Activated CD8-positive, alpha-beta memory T cell treated with anti-CD3 and anti-CD28 coated beads for 48 hours (primary cell): ENCODE measurements at places on chromosomes 3 and 15.

GRCh38 chr3:169026543-169027182 lies 636.8 kb downstream of the MECOM start:
- no peak for DNase-seq

- no peak for DNase-seq
Observed at GRCh38 chr15:74259292-74259648, 23.1 kb downstream of the CCDC33 start.

DNA sequence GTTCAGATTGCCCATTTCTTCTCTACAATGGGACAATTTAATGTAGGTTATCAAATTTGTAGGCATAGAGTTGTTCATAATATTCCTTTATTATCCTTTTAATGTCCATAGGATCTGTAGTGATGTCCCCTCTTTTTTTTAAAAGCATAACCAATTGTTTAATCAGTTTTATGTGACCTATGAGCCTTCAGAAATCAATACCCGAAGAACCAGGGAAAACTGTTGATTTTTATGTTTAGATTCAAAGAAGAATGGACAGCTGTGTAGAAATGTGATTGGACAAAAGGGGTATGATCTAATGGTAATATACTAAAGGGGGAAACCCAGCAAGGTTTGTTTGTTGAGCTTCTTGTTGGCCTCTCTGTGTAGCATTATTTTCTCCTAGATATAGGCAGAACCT lies 39.5 kb downstream of the SUSD5 start:
- no peak for DNase-seq

- DNase-seq, result no peak
Observed at GRCh38 chr3:103977417-103977816, 1389.3 kb upstream of the ALCAM start.

DNA sequence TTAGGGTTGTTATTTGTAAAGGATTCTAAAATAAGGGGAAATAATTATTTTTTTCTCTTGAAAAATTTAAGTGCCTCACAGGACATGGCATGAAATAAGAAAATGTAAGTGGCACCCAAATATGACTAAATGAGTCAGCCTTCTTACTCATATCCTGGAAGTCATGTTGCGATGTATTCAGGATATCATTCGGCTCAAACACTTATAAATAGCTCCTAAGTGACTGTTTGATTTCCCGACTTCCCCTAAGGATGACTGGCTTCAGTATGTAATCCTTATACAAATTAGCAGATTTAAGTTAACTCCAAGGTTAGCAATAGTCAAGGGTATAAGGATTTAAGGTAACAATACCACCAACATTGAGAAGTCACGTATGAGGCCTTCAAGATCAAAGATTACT lies 57.3 kb upstream of the OSTN start:
- no peak for DNase-seq

GRCh38 chr15:34951993-34952392 lies 17.5 kb downstream of the AQR start:
- DNase-seq, result no peak

- DNase-seq, result no peak
Observed at GRCh38 chr15:98996624-98997023, 11.0 kb downstream of the PGPEP1L start.

- no peak for DNase-seq
Observed at GRCh38 chr3:125221831-125222230, 9.3 kb upstream of the SLC12A8 start.

DNA sequence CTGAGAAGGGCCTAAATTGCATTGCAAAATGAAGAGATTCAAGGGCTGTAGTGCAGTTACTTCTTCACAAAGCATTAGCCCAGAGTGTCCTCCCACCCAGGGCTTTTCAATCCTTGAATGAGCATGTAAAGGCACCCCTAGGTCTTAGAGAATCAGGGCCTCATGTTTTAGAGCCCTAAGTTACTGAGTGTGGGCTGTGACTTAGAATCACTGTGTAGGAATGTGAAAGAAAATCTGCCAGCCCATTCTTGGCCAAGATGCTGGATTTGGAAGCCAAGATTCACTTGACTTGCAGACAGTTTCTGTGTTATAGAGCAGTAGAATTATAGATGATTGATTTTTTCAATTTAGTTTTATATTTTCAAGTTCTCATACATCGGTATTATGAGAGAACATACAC lies 153.2 kb downstream of the MYRIP start:
- no peak for DNase-seq

DNA sequence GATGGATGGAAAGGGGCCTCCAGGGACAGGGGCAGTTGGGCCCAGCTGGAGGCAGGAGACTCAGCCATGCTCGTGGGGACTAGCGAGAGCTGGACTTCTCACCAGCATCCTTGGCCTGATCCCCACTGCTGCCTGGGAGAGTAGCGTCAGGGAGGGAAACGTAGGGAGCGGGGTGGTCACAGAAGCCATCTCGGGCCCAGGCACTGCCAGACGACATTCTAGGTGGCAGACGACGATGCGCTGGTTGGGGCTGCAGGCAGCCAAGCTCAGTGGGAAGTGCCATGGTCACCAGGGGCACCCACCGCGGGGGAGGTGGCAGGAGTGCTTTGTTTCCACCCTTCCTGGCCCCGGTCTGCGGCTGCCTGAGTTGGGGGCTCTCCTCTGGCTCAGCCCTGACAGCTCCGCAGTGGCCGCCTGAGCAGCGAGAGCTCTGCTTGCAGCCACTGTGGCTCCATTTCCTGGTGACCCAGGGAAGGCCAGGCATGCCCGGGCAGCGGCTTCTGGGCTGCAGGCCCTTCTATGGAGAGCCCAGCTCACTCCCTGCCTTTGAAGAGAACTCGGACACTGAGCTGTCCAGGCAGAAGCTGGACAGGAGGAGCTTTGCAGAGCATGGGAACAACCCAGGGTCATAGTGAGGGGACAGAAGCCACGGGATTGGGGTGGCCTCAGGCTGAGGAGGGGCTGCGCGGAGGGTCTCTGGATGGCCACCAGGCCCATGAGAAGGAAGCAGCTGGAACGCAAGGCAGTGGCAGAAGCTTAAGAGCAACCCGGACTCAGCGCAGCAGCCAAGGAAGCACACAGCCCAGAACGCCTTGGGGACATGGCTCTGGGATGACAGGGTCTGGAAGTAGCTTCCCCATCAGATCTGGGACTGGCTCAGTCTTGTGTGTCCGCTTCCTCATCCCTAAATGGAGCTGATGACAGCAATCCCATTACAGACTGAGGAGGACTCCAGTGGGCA lies 30.8 kb downstream of the KLHL25 start:
- no peak for DNase-seq

- no peak for DNase-seq
Observed at GRCh38 chr3:150312018-150312657, 96.0 kb upstream of the TSC22D2 start.

- DNase-seq, result no peak
Observed at GRCh38 chr3:29639578-29640290, 358.9 kb downstream of the RBMS3 start.

DNA sequence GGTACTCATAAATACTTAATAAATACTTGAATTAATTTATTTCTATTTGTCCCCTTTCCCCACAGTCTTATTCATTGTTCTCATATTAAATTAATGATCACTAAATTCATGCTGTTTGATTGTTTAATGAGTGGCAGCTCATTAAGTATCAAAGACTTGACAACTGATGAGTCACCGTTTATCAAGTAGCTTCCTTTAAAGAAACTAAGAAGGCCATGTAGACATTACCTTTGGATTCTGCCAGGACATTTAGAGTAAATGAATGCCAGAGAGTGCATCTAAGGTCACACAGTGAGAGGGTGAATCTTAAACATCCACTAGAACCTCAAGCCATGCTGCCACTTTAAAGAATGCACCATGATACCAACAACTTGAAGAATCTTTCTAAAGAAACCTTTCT lies 23.9 kb downstream of the ZBED2 start:
- no peak for DNase-seq

- no peak for DNase-seq
Observed at GRCh38 chr3:58659051-58659675, 7.4 kb downstream of the FAM3D start.

DNA sequence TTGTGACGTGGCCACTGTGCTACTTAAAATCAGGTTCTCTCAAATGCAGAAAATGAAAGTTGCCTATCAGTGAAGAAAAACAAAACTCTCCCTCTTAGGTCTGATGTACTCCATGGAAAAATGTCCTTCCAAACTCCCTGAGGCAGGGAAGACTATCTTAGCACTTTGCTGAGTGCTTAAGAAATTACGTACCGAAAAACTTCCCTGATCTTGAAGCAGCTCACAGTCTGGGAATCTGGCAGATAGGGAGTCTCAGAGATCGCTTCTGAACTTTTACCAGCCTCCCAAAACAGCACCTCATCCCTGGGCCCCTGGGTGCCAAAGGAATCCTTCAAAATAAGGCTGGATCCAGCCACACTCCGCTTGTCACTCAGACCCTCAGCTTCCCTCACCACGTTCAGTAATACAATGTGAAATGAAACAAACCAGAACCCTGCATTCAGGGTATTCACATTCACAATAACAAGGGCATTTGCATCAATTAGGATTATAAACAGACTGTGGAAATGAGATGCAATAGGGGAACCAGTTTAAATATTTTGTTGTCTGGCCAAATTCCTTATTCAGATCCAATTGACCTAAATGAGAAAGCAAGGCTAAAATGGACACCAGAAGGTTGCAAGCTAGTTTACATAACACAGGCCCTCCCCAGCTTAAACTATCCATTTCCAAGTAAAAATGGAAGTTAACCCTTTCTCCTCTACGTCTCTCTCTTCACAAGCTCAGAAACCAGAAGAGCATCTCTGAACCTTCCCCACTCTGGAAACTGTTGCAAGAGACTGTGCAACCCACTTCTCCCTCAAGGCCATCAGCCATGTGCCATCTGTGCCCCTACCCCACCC lies 20.9 kb downstream of the OSBPL10 start:
- DNase-seq, result no peak

DNA sequence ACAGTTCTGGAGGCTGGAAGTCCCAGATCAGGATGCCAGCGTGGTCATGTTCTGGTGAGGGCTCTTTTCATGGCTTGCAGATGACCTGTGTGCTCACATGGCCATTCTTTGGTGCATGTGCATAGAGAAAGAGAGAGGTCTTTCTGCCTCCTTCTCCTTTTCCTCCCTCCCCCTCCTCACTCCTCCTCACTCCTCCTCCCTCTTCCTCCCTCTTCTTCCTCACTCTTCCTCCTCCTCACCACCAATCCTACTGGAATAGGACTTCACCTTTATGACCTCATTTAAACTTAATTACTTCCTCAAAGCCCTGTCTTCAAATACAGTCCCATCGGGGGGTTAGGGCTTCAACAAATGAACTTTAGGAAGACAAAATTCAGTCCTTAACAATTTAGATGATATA lies 23.8 kb downstream of the ZNF654 start:
- DNase-seq, result no peak

GRCh38 chr3:48650723-48651122 lies 12.0 kb downstream of the CELSR3 start:
- DNase-seq, result no peak

DNA sequence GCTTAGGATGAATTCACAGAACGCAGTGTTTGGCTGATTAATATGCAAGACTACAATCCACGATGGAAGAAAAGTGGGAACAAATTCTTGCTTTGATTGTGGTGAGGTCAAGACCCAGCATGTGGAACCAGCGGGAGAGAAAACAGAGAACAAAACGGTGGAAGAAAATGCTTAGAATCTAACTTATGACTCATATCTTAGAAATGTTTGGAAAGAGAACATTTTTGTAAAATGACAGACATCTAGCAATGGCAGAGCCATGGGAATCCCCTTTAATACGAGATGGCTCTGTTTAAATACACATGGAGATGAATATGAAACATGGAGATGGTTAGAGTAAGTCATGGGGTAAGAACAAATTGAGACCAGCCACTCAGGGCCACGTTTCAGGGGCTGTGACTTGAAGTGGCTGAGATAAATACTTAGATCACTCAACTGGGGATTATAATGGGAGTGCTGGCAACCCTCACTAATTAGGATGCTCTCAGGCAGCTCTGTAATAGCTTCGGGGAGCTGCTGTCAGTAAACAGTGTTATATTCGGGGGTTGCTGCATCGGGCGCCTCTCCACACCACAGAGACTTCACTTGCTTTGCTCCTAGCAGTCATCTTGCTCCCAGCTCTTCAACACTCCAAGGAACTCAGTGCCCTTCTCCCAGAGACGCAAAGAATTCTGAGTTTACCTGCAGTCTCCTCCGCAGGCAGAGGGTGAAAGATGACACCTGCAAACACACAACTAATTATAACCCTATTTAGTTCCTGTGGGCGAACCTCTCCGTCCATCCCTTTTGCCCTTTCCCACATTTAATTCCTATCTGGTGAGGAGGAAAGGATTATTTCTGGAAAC lies 68.0 kb upstream of the ONECUT1 start:
- DNase-seq, result no peak

DNA sequence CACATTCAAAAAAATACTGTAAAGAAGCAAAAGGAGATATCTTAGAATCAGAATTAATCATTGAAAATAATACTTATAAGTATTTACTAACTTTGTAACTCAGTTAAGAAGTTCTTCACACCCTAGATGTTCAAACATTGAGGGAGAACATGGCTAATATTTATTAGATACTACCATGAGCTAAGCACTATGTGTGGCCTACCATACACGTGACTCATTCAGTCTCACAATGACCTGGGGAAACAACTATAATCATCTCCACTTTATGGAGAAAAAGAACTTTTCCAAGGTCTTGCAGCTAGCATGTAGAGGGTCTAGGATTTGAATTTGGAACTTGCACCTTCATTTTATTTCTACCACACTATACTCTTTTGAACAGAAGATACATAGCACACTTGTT lies 361.9 kb upstream of the CFAP20DC start:
- no peak for DNase-seq

GRCh38 chr15:70528270-70528706 lies 235.1 kb downstream of the UACA start:
- DNase-seq, result no peak

GRCh38 chr3:89182056-89182455 lies 74.6 kb downstream of the EPHA3 start:
- no peak for DNase-seq

DNA sequence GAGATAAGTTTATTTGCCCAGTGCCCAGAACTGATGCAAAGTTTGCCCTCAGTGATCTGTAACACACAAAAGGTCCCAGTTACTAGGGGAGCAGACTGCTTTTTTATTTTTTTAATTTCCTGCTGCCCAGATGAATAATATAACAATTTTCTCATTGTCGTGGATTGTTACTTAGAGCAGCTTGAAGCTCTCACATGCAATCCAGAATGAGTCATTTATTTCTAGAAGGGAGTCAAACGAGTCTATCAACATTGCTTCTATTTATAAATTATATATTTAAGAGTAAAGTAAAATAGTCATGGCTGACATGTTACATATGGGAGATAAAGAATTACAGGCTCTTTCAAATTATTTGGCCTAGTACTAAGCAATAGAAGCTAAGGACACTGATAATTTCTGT lies 41.3 kb downstream of the MEIS2 start:
- no peak for DNase-seq

- DNase-seq, result no peak
Observed at GRCh38 chr15:57881972-57882371, 175.5 kb downstream of the POLR2M start.

GRCh38 chr15:58249646-58250312 lies 111.6 kb downstream of the AQP9 start:
- DNase-seq, result no peak

DNA sequence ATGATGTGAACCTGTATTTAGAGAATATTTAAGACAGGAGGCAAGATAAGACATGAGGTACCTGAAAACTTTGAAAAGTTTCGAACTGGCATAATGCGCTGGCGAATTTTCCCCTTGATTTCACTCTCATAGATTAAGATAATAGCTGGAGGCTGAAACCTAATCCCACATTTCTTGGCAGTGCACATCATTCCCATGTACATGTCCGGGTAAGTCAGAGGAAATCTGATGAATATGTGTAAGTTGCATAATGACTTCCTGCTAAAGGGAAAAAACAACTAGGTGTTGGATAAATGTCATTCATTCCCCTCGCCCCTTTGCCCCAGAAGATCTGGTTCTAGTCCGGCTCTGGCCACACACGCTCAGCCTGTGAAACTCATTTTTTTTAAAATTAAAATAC lies 3.6 kb downstream of the CEP19 start:
- no peak for DNase-seq
